ENCODE measurements at places on chromosomes 12 and 14.

- DNase-seq = no peak
These were observed 92.6 kb upstream of the MAP1LC3B2 start for GRCh38 chr12:116466536-116466935.

GRCh38 chr14:58752289-58752688 is 114.5 kb downstream of the DACT1 start:
- no peak for DNase-seq

DNA sequence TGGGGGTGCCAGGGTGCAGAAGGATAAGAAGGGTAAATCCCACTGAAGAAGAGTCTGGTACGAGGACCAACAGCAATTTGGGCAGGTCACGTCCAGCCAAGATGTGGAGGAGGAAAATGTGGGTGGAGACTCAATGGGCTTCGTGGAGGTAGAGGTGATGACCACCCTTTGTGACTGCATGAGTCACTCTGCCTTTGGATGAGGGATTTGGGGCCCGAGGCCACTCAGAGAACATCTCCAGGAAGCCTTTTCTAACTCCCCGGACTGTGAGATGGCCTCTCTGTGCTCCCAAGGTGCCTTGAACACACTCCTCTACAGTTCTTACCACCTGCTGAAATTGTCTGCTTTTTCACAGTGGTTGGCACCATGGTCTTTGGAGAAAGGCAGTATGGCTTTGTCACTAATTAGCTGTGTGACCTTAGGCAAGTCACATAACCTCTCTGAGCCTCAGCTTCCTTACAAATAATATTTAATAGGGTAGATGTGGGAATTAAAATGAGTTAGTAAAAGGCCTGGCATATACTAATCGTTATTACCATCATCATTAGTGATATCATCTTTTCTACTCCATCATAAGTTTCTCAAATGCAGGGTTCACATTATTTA is 67.0 kb upstream of the ARHGAP5 start:
- DNase-seq = no peak

DNA sequence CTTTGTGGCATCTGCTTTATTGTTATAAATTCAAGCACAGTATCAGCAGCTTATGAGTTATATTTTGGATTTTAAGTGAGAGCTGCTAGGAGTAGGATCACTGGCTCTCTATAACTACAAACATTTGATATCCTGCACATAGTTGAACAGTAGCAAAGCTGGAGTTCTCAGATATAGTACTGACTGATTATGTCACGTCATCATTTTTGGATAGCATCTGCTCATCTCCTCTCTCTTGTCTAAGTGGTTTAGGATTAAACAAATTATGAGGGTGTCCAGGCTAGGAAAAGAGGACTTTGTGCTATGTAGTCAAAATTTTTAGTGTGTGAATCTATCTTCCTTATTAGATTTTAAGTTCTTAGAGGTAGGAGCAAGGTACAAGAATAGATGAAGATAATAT is 18.4 kb downstream of the PPP4R4 start:
- no peak for DNase-seq
